ENCODE measurements at places on chromosomes 4 and X. TPM values are rescaled to one million over a fixed set of nuclear protein-coding genes. Genes with fewer than 3 reads are reported as not detected.

The YY2 gene
- total RNA-seq, result 1.6 TPM

DNA sequence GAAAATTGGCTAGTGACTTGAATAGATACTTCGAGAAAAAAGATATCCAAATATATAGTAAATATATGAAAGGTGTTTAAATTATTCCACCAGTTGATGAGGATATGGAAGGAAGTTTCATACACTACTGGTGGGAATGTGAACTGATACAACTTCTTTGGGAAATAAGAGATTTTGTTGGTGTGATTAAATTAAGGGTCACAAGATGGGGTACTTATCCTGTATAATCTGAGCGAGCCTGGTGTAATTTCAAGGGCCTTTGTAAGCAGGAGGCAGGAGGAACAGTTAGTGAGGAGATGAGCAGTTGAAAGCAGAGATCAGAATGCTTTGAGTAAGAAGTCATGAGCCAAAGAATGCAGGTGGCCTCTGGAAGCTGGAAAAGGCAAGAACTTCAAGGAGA lies 192.2 kb downstream of the KCTD8 start:
- H3K4me1 ChIP-seq, result no peaks in the 10 kb centered on the region
- H3K36me3 ChIP-seq, result no peaks in the 10 kb centered on the region
- H3K27ac ChIP-seq, result no peak overlapping the region
- H3K4me3 ChIP-seq, result no peak overlapping the region

GRCh38 chr4:110671679-110672078 lies 48.8 kb upstream of the PITX2 start:
- no peak overlapping the region for H3K4me3 ChIP-seq
- no peak for DNase-seq
- no peaks in the 10 kb centered on the region for H3K27me3 ChIP-seq

DNA sequence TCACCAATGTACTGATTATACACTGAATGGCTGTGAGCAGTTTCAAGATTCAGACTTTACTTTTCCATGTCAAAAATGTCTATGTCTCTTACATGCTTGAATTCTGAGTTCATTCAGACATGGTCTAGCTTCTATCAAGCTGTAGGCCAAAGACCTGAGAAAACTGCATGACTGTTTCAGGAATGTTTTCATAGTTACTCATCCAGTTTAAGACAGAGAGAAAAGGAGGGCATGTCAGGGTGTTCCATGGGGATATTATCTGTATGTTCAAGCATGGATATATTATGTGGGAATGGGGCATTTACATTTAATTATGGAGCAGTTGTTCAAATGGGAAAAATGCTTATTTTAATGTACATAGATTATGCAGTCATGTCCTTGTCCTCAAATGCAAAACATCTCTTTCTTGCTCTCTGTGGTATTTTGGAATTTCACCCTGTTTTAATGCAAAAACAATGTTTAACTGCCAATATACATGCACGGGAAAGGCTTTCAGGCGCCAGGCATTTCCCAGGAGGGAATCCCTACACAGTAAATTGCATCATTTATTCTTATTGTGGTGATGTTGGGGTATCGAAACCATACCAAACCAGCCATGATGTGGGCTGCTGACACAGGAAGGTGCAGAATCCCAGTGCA lies 429.1 kb upstream of the INTU start:
- no peaks in the 10 kb centered on the region for H3K27me3 ChIP-seq
- H3K27ac ChIP-seq, result no peak overlapping the region
- DNase-seq, result no peak
- H3K36me3 ChIP-seq, result no peaks in the 10 kb centered on the region

The HS3ST1 gene
- 11.9 TPM for total RNA-seq

DNA sequence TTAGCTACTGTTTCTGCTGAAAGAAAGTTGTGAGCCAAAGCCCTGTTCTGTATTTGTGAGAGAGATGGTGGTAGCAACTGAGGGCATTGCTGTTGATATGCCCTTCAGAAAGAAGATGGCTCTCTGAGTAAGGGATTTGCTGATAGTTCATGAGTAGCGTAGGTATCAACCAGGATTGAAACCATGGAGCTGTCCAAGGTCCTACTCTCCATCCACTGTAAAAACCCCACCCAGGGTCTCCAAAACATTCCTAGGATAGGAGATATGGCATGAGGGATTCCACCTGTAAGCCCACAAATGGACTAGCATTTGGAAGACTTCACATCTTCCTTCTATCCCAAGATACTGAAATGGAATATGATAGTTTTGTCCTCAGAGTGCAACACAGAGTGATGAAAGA lies 277.1 kb upstream of the PRKX start:
- no peaks in the 10 kb centered on the region for H3K4me1 ChIP-seq
- H3K4me3 ChIP-seq, result no peak overlapping the region
- no peak for DNase-seq
- H3K27me3 ChIP-seq, result no peaks in the 10 kb centered on the region
- H3K36me3 ChIP-seq, result no peaks in the 10 kb centered on the region

The COL25A1 gene
- 0.13 TPM for total RNA-seq

DNA sequence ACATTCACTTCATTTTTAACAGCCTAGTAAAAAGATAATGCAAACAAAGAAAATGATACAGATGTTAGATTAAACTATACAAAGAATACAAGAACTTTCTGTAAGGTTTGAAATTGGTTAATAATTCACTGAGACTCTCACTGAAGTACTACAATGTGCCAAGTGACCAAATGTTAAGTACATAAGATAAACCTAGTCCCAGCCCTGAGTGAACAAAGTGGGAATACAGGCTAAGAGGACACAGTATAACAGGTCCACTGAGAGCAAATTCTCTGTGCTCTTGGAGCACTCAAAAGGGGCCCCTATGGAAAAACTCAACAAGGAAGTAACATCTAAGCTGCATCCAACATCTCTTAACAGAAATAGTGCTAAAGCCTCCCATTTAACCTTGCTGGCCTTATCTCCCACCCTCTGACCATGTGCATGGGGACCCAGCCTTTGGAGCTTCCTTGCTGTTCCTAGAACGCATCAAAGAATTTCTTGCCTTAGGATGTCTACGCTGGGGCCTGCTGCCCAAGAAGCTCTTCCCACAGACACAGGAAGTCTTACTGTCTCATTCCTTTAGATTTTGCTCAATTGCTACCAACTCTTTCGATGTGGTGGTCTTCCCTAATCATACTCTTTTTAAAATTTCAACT lies 113.4 kb downstream of the ZAR1 start:
- H3K27ac ChIP-seq, result no peak overlapping the region
- no peaks in the 10 kb centered on the region for H3K27me3 ChIP-seq
- H3K36me3 ChIP-seq, result peaks cover 17% of the 10 kb centered on the region
- H3K4me3 ChIP-seq, result no peak overlapping the region
- peaks cover 8% of the 10 kb centered on the region for H3K4me1 ChIP-seq
- DNase-seq, result peak; percentile 4

The FAAH2 gene
- total RNA-seq, result 6.2 TPM

The NEUROG2 gene
- total RNA-seq, result not detected

The GLRA2 gene
- not detected for total RNA-seq

The MGAT4D gene
- not detected for total RNA-seq

GRCh38 chrX:55072286-55072685 lies 2.5 kb upstream of the PAGE2B start:
- H3K36me3 ChIP-seq, result no peaks in the 10 kb centered on the region
- H3K4me3 ChIP-seq, result no peak overlapping the region
- H3K27me3 ChIP-seq, result no peaks in the 10 kb centered on the region
- no peak for DNase-seq
- no peaks in the 10 kb centered on the region for H3K4me1 ChIP-seq

DNA sequence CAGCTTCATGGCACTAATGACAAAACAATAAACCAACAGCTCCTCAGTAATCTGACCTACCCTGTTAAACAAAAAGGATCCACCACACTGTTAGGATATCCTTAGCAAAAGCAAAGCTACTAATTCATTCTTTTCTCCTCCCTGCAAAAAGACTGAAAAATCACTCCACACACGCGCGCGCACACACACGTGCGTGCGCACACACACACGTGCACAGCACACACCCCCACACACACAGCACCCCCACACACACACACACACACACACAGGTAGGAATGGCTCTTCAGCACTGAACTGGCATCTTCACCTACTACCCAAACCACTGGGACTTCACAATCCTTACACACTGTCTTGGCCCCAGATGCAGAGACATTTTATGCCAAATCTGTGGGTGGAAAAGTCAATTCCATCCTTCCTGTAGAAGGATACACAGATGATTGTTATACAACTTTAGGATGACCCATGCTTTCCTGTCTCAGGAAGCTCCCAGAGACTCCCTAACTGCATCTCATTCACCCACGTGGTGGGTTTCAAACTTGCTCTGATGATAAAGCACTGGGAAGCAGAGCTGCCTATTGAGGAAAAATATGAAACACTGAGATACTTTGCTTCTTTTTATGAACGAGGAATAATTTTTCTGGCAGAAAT lies 102.5 kb downstream of the TSPAN5 start:
- H3K4me1 ChIP-seq, result peaks cover 3% of the 10 kb centered on the region
- H3K27me3 ChIP-seq, result no peaks in the 10 kb centered on the region

The HPGDS gene
- total RNA-seq, result 4.4 TPM

GRCh38 chr4:86184901-86185285 lies 175.0 kb downstream of the MAPK10 start:
- no peak overlapping the region for H3K27ac ChIP-seq
- peak; percentile 1 for DNase-seq
- H3K36me3 ChIP-seq, result no peaks in the 10 kb centered on the region
- H3K27me3 ChIP-seq, result no peaks in the 10 kb centered on the region
- no peak overlapping the region for H3K4me3 ChIP-seq

- H3K27me3 ChIP-seq, result no peaks in the 10 kb centered on the region
- no peak overlapping the region for H3K4me3 ChIP-seq
- no peak for DNase-seq
- no peak overlapping the region for H3K27ac ChIP-seq
Measured at GRCh38 chr4:141229408-141230101, 8.9 kb downstream of the ZNF330 start.

DNA sequence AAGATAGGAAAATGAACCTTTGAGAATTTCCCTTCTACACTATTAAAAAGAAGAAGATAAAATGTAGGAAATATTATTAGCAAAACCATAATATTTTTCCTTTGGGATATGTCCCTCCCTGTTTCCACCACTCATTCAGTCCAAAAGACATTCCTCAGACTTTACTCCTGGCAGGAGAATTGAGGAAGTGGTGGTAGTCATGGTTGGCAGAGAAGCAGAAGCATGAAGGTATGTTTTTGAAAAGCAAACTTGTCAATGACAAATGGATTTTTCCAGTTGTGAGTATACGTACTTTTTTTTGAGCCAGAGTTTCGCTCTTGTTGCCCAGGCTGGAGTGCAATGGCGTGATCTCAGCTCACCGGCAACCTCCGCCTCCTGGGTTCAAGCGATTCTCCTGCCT lies 13.7 kb downstream of the STAG2 start:
- H3K4me1 ChIP-seq, result peaks cover 46% of the 10 kb centered on the region
- no peak for DNase-seq
- H3K4me3 ChIP-seq, result no peak overlapping the region
- no peak overlapping the region for H3K27ac ChIP-seq
- no peaks in the 10 kb centered on the region for H3K36me3 ChIP-seq
- no peaks in the 10 kb centered on the region for H3K27me3 ChIP-seq

DNA sequence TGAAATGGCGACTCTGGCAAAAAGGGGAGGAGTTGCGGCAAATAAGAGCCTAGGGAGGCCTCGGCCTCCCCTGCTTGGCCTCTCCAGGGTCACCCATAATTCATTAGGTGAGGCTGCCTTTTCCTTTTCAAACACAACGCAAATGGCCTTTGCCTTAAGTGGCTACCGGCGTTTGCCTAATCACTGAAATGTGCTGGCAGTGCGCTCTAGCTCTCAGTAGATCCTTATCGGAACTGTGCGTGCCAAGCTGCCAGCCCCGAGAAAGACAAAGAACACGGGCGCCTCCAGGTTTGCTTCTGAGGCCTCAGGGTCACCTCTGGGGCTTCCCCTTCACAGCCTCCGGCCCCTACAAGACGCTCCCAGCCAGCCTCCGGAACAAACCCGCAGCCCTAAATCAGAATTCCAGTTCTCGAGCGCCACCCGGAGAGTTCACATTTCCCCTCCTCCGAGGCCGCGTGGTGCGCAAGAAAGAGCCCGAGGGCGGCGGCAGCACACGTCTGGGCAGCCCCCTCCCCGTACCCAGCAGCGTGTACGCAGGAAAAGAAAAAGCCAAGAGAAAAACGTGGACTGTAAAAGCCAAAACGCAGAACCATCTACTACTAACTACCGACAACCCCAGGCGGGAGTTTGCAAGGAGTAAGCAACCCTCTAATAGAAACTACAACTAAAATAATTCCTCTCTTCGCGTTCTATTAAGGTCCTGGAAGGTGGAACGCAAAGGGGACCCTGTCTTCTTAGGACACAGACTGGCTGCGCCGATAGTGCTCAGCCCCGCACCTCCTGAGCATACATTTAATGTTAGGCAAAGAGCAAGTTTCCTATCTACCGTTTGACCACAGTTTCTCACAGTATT lies 76.5 kb upstream of the BCOR start:
- H3K4me3 ChIP-seq, result no peak overlapping the region
- peak overlapping the region; percentile 98 for H3K27ac ChIP-seq
- no peaks in the 10 kb centered on the region for H3K27me3 ChIP-seq
